ENCODE measurements at places on chromosomes 13 and 19.
A peak's percentile ranks its signal among the peaks of the same experiment; 100 is the strongest.

DNA sequence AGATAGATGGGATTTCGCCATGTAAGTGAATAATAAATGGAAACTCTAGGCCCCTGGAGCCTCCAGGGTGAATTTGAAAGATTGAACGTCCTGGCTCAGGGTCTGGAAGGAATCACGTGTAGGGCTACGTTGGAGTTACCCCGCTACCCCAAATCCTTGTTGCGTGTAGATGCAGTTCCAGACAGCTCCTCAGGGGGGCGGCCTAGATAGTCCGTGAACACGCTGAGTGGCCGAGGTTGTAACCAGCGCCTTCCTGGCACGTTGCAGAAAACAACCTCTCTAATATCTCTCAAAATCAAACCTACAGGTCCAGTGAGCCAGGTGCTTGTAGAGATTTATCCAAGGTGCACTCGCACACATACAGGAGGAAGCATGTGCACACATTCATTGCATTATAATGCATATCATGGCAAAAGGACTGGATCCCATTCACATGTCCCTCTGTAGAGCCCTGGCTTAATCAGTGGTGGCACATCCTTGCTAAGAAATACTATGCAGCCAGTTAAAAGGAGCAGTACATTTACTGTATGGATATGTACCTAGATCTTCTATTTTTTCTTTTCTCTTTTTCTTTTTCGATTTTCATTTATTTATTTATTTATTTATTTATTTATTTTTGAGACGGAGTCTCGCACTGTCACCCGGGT is 2.5 kb upstream of the KEAP1 start:
- DNase-seq = peak; percentile 85

GRCh38 chr19:1931445-1931844 is 9.5 kb upstream of the CSNK1G2 start:
- no peak for DNase-seq

DNA sequence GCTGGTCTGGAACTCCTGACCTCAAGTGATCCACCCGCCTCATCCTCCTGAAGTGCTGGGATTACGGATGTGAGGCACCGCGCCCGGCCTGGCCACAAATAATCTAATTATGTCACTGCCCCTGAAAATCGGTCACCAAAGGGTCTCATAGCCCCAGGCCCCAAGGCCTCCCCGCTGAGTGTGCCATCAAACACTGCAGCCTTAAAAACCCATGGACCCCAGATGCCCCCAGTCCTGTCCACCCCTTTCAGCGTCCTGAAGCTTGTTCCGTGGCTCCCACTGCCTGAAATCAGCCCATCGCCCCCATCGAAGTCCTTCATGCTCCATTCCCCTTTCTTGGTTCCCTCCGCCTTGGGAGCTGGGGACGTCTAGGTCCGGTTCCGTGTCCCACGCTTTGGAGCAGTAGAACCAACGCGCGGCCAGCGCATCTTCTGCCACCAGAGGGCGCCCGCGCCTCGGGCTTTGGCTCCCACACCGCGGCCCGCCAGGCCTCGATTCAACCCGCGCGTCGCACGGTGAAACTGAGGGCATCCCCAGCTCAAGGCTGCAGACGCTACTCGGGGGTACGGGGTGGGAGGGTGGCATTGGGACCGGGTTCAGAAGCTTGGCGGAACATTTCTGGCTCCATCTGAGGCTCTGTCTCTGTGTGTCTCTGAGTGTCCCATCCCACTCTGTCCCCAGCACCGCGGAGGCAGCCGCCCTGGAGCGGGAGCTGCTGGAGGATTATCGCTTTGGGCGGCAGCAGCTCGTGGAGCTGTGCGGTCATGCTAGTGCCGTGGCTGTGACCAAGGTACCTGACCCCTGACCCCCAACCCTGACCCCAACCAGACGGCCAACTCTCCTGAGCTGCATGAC is 3.5 kb downstream of the YJEFN3 start:
- peak; percentile 88 for DNase-seq

DNA sequence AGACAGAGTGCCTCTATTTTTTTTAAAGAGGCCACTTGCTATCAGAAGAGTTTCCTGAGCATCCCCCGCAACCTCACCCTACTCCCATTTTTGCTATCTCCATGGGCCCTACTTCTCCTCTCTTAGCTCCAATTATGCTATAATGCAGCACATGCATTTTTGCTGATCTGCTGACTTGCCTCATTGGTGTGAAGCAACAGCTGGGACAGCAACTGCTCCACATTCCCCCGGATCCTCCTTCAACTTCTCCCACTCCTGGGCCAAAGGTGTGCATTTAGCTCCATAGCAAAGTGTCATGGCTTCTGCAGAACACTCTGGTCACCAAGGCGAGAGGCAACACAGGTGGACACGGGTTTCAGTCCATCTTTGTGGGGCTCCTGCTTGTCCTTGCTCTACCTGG is 56.7 kb upstream of the USP29 start:
- DNase-seq = no peak

DNA sequence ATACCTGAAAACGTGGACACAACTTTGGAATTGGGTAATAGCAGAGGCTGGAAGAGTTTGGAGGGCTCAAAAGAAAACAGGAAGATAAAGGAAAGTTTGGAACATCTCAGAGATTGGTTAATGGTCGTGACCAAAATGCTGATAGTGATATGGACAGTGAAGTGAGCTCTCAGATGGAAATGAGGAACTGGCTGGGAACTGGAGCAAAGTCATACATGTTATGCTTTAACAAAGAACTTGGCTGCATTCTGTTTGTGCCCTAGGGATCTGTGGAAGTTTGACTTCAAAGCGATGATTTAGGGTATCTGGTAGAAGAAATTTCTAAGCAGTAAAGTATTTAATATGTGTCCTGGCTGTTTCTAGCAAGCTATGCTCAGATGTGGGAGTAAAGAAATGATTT is 136.2 kb downstream of the DNAJC3 start:
- DNase-seq = no peak

DNA sequence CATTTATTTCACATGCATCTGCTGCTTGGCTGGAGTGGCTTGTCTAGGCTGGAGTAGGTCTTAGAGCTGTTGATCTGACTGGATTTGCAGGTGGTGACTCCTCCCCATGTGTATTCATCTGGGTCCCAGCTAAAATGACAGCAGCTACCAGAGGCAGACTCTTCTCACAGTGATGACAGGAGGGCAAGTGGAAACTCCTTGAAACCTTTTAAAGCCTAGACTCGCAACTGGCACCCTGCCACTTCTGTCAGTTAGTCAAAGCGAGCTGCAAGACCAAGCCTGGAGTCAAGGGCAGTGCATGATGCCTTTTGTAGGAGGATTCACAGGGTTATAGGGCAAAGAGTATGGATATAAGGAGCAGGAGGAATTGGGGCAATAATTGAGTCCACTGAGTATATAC is 65.2 kb downstream of the TEX26 start:
- no peak for DNase-seq

- DNase-seq = no peak
Measured at GRCh38 chr13:31201341-31202031, 1.7 kb downstream of the B3GLCT start.

- DNase-seq = no peak
Measured at GRCh38 chr13:75702476-75702875, 66.3 kb downstream of the LMO7 start.

GRCh38 chr13:109773276-109773675 is 13.1 kb downstream of the IRS2 start:
- peak; percentile 15 for DNase-seq

- no peak for DNase-seq
Measured at GRCh38 chr13:78476910-78477309, 126.4 kb downstream of the POU4F1 start.

- no peak for DNase-seq
Measured at GRCh38 chr13:42014119-42014518, 34.3 kb upstream of the DGKH start.

GRCh38 chr13:103007427-103007762 is 58.8 kb downstream of the SLC10A2 start:
- no peak for DNase-seq

GRCh38 chr13:43770871-43771270 is 15.9 kb downstream of the ENOX1 start:
- no peak for DNase-seq
